ENCODE measurements at places on chromosomes 1 and 21.

GRCh38 chr1:21269461-21270085 is 20.7 kb downstream of the ECE1 start:
- no peak for DNase-seq

GRCh38 chr1:202589190-202589930 is 120.9 kb downstream of the SYT2 start:
- DNase-seq: no peak

GRCh38 chr1:237012361-237012760 is 8.1 kb upstream of the MT1HL1 start:
- no peak for DNase-seq

GRCh38 chr1:44684525-44684924 is 10.0 kb downstream of the ARMH1 start:
- DNase-seq: no peak

GRCh38 chr1:222757646-222758268 is 20.8 kb downstream of the FAM177B start:
- no peak for DNase-seq

Measured in HAP-1 (cell line).